ENCODE measurements at places on chromosomes 6 and 20.

DNA sequence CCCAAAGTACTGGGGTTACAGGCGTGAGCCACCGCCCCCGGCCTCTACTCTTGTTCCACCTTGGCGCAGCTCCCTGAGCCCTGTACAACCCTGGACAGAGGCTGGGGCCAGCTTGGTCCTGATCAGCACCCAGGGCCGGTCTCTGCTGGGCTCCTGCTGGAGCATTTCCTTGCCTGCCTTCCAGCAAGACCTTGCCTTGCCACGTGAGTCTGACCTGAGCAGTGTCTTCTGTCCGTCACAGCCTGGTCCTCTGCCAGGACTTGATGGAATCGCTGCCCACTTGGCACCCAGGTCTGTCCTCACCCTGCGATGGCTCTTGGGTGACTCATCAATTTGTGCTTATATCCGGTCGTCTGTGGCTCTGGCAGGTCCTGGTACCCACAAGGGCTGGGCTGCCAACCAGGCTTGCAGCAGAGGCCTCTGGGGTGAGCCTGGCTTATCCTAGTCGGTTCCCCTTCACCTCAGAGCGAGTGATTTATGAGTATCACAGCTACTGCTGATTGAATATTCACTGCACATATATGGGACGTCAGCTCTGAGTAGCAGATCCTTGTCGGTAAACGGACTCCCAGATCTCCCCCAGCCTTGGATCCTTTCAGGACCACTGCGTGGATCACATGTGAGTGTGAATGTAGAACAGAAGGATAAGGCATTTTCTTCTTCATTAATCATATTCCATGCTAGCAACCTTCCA is 10.1 kb upstream of the SULF2 start:
- DNase-seq = no peak

GRCh38 chr20:19375395-19375794 is 163.0 kb downstream of the SLC24A3 start:
- no peak for DNase-seq

- DNase-seq = no peak
These were observed 8.2 kb downstream of the SENP6 start for GRCh38 chr6:75609639-75610590.

- DNase-seq = no peak
These were observed 54.7 kb upstream of the CDKAL1 start for GRCh38 chr6:20479526-20479925.

DNA sequence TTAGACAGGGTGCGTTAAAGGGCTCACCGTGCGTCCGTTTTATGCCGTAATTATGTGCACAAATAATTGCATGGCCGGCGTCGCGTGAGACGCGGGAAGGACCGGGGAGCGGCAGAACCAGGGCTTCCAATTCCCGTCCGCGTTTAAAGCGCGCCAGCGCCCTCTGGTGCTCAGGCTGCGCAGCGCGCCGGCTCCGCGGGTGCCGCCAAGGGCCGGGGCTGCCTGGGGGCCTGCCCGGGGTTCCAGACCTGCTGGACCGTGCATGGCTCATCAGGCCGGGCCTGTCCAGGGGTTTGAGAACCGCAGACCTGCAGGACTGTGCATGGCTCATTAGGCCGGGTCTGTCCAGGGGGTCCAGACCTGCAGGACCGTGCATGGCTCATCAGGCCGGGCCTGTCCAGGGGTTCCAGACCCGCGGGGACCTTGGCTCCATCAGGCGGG is 369.0 kb downstream of the THBS2 start:
- DNase-seq = peak; percentile 91

DNA sequence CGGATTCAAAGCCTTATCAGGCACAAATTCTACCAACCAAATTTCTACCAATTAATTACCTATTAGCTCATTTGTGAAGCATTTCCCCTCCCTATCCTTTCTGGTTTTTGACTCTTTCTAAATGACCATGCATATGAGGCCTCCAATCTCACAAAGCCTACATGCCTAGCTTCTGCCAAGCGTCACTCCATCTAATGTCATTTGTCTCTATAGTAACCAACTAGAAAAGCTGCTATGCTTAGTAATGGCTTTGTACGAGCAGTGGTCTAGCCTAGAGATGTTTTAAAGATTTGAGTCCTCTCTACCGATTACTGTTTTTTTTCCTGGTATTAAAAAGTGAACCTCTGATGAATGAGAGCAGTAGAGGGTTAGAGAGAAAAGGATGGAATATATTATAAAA is 4.8 kb upstream of the ASF1A start:
- DNase-seq = no peak

GRCh38 chr6:84271061-84271716 is 43.7 kb upstream of the CEP162 start:
- no peak for DNase-seq

DNA sequence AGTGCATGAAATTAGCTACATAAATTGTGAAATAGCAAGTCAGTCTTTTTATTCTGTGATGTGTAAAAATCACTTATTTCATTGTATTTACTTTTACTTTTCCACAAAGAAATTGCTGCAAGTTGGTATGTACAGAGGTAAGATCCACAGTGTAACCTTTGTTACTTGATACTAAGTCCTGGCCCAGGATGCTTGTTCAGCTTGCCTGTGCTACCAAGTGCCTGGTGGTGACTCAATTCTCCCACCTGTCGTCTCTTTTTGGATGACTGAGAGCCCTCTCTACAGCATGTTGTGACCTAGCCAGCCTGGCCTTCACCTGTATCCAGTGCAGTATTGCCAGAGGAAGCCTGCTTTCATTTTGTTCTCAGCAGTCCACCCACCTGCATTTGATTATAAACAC is 54.9 kb downstream of the ANKRD6 start:
- DNase-seq = no peak

DNA sequence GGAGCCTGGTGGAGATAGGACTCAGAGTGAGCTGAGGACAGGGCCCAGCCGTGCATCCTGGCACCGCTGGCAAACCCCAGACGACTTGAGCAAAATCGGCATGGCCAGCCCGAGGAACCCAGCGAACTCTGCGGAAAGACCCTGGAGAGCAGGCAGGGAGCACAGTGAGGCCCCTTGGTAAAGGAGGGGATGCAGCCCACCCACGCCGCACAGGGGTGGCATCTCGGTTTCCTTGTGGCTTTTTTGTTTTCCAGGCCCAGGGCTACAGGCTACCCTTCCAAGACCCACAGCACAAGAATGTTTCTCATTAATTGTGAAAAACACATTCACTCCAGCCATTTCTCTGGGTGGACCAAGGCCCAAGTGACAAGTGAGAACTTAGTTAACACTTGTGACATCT is 71.4 kb downstream of the BMP7 start:
- no peak for DNase-seq

DNA sequence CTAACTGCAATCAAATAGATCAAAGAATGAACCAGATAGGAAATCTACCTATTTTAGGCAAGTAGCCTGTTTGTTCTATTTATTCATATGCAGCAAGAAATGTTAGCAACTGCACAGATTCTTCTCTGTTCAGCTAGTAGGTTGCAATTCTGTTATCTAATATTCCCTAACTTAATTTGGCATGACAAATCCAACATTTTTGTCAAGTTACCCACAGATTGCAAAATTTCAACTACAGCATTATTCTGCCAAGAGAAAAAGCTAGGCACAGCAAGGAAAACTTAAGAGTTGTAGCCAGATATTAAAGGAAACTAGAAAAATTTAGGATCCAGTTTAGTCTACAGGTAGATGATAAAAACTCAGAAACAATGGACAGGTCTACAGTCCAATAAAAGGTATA is 104.4 kb upstream of the SYNCRIP start:
- DNase-seq = no peak

DNA sequence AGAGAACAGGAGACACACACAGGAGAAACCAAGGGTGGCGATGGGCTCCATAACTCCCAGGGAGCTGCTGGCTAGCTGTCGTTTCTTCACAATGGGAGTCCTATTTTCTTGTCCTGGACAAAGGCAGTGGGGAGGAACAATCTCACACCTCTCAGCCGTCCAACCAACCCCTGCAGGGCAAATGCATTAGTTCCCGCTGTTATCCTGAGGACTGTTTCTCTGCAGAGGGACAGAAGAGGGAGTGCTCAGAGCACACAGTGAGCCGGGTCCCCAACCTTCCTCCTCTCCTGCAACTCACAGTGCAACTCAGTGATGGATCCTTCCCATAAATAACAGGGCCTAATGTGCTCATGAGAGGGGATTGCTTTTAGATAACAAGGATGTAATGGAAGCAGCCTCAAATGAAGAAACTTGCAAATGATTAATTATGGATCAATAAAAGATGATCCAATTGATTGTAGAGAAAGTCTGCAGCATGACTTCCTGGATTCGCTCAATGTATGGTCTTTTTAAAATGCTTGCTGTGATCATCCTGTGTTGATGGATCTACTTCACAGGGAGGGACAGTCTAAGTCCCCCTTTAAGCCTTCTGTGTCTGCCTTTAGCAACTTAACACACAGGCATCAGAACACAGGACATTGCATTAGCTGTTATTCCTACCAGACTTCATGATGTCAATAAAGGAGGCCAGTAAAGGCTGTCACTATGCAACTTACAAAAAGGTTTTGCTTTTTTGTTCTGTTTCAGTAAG is 453.4 kb upstream of the AGPAT4 start:
- DNase-seq = no peak

DNA sequence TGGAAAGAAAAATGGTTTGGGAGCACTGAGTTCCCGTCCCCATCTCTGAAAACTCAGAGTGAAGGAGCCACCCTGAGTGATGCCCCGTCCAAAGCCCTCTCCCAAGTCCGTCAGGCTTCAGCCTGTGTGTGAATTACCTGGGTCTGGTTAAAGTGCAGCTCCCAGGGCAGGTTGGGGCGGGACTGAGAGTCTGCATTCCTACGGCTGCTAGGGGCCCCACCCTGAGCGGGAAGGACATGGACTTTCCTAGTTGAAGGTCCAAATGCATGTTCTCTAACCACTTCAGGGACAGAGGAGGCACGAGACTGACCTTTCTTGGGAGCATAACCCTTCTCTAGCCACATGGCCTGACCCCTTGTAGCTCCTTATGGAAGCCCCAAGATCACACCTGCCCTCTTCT is 97.2 kb downstream of the SYNDIG1 start:
- DNase-seq = no peak

Data from activated naive CD8-positive, alpha-beta T cell treated with anti-CD3 and anti-CD28 coated beads, Interleukin-2, amount 10 ng/mL, durations not matched to agents 7 days and 5 days (primary cell).